NB4 (cell line): ENCODE measurements at places on chromosomes 16 and 17.
A peak's percentile ranks its signal among the peaks of the same experiment; 100 is the strongest.

GRCh38 chr17:58329035-58329809 is 627 bp upstream of the TSPOAP1 start:
- DNase-seq: peak; percentile 98

DNA sequence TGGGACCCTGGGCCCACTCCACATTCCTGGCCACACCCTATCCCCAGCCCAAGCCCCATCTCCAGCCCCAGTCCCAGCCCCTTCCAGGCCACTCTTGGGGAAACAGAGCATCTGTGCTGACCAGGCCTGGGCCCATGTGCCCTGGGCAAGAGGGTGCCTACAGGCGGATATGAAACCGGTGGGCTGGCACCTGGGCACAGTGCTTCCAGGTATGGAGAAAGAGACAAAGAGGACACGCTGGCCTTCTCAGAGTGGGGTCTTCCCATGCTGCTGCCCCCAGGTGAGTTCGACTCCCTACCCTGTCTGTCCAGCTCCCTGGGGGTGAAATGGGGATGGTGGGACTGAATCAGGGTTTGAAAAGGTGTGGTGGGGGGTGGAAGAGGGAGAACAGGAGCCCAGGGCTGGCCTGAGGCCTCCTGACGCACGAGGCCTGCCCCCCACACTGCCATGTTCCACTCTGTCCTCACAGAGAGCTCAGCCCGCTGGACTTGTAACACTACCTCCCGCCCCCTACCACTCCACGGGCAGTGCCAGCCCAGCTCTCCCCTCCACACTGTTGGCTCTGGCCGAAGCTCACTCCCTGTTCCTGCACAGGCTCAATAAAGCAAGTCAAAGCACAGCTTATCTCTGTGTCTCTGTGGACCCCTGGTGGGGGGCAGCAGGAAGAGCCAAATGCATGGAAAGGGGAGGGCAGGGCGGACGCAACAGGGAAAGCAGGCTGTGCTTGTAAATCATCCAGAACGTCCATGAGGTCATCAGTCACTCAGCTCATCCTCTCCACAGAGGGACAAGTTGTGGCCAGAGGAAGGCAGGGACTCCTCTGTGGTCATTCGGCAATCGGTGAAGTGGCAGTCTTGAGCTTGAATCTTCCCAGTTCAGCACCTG is 71.1 kb upstream of the TMEM97 start:
- no peak for DNase-seq

- no peak for DNase-seq
These were observed 11.9 kb downstream of the EPN2 start for GRCh38 chr17:19248928-19249574.

GRCh38 chr17:64780096-64781013 is 118.2 kb upstream of the SMURF2 start:
- DNase-seq: peak; percentile 20

DNA sequence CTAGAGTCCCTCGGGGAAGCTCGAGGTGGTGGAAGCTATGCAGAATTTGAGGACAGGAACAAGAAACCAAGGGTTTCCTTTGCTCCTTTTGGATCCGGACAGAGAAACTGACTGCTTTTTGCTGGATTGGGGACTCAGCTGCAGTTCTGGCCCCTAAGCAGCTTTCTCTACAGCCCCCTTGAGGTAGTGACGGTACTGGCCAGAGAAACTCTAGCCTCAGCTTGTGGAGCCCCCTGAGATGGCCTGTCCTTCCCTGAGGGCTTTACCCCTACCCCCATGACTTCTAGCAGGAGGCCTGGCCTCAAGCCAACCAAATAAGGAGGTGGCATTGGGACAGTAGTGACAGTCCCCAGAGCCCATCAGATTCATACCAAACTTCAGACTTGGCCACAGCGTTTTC is 118.1 kb downstream of the IRX5 start:
- DNase-seq: no peak

- DNase-seq: no peak
These were observed 5.3 kb upstream of the ADAT1 start for GRCh38 chr16:75628351-75628750.
